ENCODE measurements at places on chromosomes 13 and 19. TPM values are rescaled to one million over a fixed set of nuclear protein-coding genes. Genes with fewer than 3 reads are reported as not detected.

Gene OR10H2
- total RNA-seq, result not detected

Gene SPACA4
- not detected for total RNA-seq

Gene GDF15
- 92.8 TPM for total RNA-seq

Gene PRTN3
- not detected for total RNA-seq

Gene RYR1
- under 0.01 TPM for total RNA-seq

Gene CILP2
- total RNA-seq, result 0.89 TPM

Gene UPF1
- 32.8 TPM for total RNA-seq

Gene ZNF615
- 4.6 TPM for total RNA-seq

Gene MADCAM1
- not detected for total RNA-seq

Gene FLT1
- 5.2 TPM for total RNA-seq

Gene GRIN3B
- total RNA-seq, result not detected

Gene RFPL4AL1
- total RNA-seq, result not detected

Gene HNRNPA1L2
- 0.89 TPM for total RNA-seq

Gene ZNF808
- total RNA-seq, result 2.3 TPM

Gene CGB5
- not detected for total RNA-seq

Gene TSC22D1
- 35.7 TPM for total RNA-seq

Gene KLK4
- not detected for total RNA-seq

Gene RFX1
- total RNA-seq, result 3.7 TPM

Gene ZNF610
- 1.2 TPM for total RNA-seq

Gene CAMSAP3
- total RNA-seq, result not detected
